ENCODE measurements at places on chromosomes 6 and 20. TPM values are rescaled to one million over a fixed set of nuclear protein-coding genes. Genes with fewer than 3 reads are reported as not detected.
A peak's percentile ranks its signal among the peaks of the same experiment; 100 is the strongest.

- DNase-seq, result no peak
Measured at GRCh38 chr6:14059791-14060436, 57.7 kb upstream of the CD83 start.

COL19A1 gene
- total RNA-seq, result not detected

GRCh38 chr20:53941680-53942471 is 128.5 kb downstream of the BCAS1 start:
- DNase-seq, result no peak

GRCh38 chr20:58585753-58586540 is 65.1 kb upstream of the STX16 start:
- no peak for DNase-seq

TGM3 gene
- not detected for total RNA-seq

DOK5 gene
- total RNA-seq, result 6.6 TPM

GRCh38 chr20:58670102-58670501 is 19.0 kb downstream of the STX16 start:
- no peak for DNase-seq

DNA sequence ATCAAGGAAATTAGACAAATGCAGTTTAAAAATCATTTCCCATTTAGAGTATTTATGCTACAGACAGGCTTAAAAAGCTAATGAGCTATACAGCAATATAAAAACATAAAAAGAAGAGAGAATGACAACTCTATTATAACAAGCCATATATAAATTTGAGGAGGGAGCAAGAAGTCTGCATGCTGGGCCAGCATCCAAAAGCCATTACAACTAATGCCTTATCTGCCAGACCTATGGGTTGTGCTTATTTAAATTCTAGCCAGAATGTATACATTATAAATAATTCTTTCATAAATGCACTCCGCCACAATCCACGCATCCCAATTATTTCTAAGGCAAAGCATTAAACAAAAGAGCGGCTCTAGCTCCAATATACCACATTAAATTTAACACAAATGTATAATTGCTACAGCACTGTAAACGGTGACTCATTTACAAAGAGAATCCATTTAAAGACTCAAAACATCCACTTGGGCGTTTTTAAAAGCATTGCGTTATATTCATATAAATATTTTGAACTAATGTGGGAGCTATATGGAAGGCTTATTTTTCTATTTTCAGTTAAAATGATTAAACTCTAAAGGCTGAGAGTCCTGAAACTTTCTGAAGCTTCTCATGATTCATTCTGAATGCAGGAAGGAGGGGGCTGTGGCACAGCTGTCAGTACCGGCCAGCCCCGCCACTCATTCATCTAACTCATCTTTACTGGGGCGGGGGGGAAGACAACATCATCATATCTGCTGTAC is 37.7 kb upstream of the RAB22A start:
- DNase-seq, result no peak

- DNase-seq, result no peak
Measured at GRCh38 chr20:4234128-4234527, 218.8 kb upstream of the RNF24 start.

GRCh38 chr20:40181676-40182075 is 507.4 kb downstream of the MAFB start:
- DNase-seq, result no peak

GRCh38 chr6:14240411-14241166 is 123.0 kb downstream of the CD83 start:
- DNase-seq, result peak; percentile 36

DNA sequence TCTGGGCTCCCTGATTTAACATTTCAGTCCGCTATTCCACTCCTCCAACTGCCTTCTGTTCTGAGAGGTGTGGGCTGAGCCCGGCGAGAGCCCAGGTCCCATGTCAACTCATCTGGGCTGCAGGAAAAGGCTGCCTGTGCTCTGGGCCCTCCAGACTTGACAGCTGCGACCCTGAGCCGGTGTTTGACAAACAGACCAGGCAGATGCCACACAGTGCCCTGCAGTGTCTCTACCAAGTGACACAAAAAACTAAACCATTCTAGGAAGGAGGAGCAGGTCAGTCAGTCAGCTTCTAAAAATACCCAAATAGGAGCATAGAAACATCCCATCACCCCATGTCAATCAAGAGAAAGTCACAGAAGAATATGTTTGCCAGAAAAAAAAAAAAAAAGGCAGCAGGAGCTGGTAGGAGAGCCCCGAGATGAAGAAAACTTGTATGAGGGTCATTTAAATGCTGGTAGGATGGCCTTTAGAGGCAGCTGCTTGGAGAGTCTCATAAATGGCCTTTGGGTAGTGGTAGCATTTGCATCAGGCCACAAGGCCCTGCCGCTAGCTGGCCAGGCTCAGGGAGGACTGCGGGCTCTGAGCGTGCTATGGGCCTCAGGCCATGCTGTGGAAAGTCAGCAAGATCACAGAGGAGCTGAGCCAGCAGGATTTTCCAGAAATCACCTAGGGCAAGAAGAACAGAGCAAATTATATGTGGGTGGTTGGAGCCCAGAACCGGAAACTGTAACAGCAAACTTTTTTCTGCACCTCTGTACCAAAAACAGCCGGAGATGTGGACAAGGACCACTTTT is 36.6 kb upstream of the GFOD1 start:
- no peak for DNase-seq

AKAP12 gene
- total RNA-seq, result 154 TPM

GRCh38 chr6:88179692-88180091 is 13.5 kb upstream of the CNR1 start:
- no peak for DNase-seq

DNA sequence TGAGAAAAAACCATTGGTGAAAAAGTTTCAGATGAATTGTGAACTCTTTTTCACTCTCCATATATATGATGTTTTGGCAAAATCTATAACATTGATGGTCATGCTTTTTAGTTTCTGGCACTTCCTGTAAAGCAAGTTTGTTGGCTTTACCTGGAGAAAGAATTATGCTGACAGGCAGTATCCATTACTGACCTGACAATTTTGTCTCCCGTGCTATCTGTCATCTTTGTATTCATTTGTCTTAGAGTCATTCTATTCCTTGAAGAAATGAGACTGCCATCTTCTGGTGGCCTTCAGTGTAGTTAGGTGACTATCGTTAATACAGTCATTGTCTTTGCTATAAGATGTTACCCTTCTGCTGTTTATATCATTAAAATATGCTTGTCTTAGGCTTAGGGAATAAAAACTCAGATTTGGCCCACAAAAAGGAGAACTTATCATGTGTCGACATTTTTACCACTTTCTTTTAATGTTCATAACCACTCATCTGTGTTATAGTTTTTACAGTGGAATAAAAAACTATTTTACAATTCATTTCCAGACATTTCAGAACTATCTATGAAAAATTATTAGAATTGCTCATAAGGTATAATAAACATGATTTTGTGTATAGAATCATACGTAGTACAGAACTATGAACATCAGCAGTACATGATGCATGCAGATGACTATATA is 707.0 kb downstream of the EPM2A start:
- no peak for DNase-seq

DNA sequence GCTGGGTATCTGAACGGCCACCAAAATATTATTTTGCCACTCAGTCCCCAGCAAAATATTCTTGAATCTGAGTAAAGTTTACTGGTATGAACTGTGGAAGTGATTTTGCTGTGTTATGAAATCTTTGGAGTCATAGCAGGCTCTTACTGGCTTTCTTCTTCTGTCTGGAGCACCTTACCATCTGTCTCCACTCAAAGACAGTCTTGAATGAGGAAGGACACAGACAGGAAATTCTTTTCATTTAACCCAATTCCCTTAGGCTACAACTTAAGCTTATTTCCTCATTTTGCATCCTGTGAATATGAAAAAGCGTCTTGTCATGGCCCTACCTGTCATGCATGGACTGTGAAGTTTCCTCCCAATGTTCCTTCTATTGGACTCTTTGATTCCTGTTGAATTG is 24.7 kb downstream of the FNDC1 start:
- no peak for DNase-seq

HRH3 gene
- not detected for total RNA-seq

DNA sequence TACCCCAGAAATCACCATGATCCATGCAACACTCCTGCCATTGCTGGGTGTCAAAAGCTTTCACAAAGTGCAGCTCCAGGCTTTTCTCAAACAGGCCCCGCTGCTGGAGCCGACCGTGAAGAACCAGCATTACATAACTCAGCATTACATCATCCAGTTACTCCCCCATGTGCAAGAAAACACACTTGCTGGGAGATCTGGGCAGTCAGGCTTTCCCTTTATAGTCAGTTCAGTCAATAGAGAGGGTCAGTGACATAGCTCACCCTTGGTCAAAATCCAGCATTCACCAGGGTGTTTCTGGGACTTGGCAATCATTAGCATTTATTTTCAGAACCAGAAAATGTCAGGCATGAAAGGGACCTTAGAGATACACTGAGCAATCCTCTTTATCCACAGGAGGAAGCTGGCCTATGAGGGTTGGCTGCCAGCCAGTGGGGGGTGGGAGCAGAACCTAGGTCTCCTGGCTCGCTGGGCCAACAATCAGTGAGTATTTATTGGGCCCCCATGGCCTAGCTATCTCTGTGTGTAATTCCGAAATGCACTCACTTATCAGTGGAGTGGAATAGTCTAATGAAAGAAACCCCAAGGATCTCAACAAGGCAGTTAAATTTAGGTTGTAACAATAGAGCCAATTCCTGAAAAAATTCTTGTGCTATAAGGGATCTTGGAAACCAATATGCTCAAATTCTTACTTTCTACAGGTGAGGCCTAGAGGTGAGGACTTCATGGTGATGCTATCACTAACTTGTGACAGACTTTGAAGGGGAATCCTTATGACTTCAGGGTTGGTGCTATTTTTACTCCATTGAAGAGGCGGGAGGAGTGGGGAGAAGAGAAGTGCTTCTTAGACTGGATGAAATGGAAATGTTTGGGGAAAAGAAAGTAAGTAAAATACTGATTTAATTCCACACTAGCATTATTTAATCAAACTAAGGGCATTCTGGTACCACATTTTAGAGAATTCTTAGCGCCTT is 54.6 kb downstream of the LYRM4 start:
- no peak for DNase-seq

MRPL18 gene
- total RNA-seq, result 47.1 TPM

DNA sequence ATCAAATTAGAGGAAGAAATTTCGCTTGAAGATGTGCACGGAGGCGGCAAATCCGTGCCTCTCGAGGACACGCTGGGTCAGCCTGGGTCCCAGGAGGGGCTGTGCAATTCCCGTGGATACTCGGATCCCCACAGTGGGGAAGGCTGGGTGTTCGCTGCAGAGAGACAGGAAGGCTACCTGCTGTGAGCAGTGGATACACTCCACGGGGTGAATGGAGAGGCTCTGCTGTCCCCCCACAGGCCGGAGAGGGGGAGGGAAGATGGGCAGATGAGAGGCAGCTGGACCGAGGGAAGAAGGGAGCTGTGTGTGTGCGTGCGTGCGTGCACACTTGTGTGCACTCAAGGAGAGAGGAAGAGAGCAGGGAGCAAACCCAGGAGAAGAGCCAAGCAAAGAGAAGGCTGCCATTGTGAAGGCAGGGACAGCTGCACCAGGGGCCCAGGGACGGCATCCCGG is 57.3 kb downstream of the SULF2 start:
- no peak for DNase-seq

SLC24A3 gene
- 0.11 TPM for total RNA-seq

PGC gene
- not detected for total RNA-seq

DNA sequence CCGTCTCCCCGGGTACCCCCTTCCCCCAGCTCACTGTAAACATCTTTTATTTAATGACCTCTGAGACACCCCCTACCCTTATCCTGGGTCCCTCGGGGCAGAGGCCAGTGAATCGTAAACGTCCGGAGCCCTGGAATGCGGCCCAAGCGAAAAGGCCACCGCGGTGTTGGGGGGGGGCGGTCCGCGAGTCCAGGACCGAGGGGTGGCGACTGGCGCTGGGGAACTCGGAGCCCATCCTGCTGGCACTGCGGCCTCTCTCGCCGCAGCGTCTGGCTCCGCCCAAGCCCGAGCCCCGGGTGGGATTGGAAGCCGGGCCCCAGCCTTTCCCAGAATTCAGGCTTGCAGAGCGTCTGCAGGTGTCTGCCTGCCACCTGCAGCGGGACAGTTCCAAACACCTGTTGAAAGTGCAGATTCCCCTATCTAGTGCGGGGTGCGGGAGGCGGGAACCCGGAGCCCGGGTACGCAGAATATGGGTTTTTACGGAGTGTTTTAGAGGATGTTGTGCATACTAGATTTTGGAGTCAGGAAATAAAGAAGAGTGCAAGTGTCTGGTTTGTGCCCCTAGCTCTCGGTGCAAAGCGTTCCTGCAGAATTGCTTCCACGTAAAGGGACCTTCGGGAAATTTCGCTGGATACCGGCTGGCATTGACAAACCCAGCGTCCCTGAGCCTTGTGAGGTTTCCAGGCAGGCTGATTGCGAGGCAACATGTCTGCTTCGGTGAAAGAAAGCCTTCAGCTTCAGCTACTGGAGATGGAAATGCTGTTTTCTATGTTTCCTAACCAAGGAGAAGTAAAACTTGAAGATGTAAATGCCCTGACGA is 800 bp downstream of the RWDD2A start:
- peak; percentile 86 for DNase-seq

LPA gene
- not detected for total RNA-seq

GRCh38 chr6:118725944-118726343 is 74.6 kb upstream of the CEP85L start:
- no peak for DNase-seq

DNA sequence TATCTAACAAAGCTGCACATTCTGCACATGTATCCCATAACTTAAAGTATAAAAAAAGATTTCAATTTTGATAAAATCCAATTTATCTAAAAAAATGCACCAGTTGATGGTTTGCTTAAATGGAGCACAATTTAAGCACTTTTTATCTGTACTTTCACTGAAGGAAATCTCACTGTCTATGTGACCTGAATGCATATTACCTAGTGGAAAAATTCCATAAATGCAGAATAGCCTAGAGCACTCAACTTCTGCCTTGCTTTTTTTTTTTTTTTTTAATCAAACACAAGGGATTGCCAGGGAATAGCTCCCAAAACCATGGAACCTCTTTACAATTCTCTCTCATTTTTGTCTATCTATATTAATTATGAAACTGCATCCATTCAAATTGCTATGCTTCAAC is 80.4 kb downstream of the RFPL4B start:
- DNase-seq, result no peak

NTSR1 gene
- total RNA-seq, result 0.11 TPM

All from osteocyte (in vitro differentiated cells).